ENCODE measurements at places on chromosomes 4 and X. TPM values are rescaled to one million over a fixed set of nuclear protein-coding genes. Genes with fewer than 3 reads are reported as not detected.

Gene NOX1
- 0.84 TPM for total RNA-seq

Gene RBM46
- not detected for total RNA-seq

Gene ENPEP
- total RNA-seq: 30.3 TPM

Gene CLDN22
- total RNA-seq: not detected

Gene F9
- not detected for total RNA-seq

Gene TMEM164
- total RNA-seq: 24.6 TPM

Gene PABPC1L2A
- not detected for total RNA-seq

Gene GAGE1
- total RNA-seq: not detected

Gene ACE2
- 21.0 TPM for total RNA-seq

Gene ANXA10
- not detected for total RNA-seq

Gene BEX5
- total RNA-seq: not detected

Gene HSD17B13
- 20.3 TPM for total RNA-seq

Gene TBC1D19
- 5.6 TPM for total RNA-seq

Gene ANAPC4
- total RNA-seq: 25.6 TPM

Gene USP26
- total RNA-seq: not detected

Gene GAGE2A
- total RNA-seq: not detected

Gene SSX1
- total RNA-seq: not detected

Gene CENPVL2
- not detected for total RNA-seq

Gene NDST3
- total RNA-seq: not detected

Gene SLC49A3
- total RNA-seq: 16.9 TPM

Gene ELK1
- 22.2 TPM for total RNA-seq

Data from omental fat pad (tissue), 4 donors.